ENCODE measurements at places on chromosomes 11 and 22.

DNA sequence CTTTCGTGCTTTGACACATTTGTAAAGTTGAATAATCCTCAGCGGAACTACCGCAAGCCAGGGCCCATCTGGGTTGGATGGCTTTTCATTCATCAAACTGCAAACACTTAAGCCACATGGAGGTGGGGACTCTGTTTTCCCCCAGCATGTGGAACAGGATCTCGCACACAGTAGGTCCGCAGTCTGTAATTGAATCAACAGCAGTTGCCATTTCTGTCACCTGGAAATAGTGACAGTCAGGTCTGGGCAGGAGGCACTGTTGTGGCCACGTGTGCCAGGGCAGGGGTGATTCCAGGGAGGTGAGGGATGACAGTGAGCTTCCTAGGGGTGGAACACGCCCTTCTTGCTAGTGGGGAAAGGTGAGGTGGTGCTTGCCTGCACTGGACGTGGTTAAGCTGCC lies 50.7 kb upstream of the ANO1 start:
- no peak for DNase-seq

- no peak for DNase-seq
Observed at GRCh38 chr11:45278714-45279113, 7.4 kb downstream of the SYT13 start.

- no peak for DNase-seq
Observed at GRCh38 chr11:10401696-10402392, 53.2 kb upstream of the AMPD3 start.

DNA sequence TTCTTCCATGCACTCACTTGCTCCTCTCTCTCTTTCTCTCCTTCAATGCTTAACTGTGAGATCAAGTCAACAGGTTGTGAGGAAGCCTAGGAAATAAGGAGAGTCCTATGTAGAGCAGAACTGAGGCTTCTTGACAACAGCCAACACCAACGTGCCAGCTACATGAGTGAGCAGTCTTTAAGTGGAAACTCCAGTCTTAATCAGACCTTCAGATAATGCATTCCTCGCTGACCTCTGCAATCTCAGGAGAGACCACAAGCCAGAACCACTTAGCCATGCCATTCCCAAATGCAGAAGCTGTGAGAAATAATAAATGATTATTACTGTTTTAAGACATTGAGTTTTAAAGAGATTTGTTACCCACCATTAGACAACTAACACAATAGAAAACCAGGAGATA lies 6.1 kb upstream of the TEAD1 start:
- no peak for DNase-seq

DNA sequence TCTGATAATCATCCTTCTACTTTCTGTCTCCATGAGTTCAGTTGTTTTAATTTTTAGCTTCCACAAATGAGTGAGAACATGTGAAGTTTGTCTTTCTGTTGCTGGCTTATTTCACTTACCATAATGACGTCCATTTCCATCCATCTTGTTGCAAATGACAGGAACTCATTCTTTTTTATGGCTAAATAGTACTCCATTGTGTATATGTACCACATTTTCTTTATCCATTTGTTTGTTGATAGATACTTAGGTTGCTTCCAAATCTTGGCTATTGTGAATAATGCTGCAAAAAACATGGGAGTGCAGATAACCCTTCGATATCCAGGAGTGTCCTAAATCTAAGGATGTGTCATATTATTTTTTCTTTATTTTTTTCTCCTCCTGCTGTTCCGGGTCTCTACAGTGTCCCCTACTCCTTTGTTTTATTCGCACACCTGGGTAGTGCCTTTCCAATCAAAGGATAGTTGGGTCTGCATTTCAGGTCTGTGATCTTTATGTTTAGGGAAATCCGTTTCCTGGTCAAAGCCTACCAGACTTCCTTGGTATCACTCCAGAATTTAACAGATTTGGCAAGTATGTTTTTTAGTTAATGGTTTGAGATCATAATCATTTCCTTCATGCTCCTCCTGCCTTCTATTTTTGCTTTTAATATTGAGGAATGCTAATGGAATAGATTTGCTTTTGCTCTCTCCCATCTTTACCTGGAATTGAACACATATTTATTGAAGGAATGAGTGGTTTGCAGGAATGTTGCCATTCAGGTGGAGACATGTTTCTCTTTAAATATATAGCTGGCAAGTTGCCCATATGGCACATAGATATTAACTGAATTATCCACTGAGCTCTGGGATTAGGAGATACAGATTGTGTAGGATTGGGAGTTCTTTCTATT lies 53.7 kb downstream of the ARHGEF12 start:
- no peak for DNase-seq

DNA sequence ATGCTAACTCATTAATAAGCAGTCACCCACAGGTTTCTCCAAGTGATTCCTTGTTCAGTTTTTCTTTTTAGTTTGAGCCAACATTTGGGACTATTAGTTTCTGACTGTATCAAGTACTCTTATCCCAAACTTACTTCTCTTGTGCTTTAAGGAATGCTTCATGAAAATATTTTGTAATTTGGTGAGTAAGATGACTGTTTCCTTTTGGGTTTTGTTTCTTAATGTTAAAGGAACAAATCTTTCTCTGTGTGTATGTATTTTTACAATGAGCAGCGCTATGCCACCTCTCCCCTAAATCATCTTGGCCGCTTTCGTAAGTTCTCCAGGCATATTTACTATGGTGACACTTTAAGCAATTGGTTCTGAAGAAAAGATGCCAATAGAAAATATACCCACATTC lies 72.4 kb downstream of the LDLRAD3 start:
- no peak for DNase-seq

DNA sequence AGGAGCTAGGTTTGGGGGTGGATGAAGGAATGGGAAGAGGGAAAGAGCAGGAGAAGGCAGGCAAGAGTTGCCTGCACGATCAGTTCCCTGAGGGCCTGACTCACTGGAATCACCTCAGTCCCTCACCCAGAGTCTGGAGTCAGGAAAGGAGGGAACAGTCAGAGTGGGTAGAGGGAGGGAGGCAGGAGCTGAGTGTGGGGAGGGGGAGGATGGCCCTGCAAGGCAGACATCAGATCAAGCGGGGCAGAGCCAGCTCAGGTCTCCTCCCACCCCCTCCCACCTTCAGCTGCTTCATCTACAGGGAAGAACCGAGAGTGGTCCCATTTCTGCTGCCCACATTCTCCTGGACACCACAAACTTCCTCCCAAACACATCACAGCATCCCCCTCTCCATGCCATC lies 58.9 kb downstream of the PDE2A start:
- no peak for DNase-seq

DNA sequence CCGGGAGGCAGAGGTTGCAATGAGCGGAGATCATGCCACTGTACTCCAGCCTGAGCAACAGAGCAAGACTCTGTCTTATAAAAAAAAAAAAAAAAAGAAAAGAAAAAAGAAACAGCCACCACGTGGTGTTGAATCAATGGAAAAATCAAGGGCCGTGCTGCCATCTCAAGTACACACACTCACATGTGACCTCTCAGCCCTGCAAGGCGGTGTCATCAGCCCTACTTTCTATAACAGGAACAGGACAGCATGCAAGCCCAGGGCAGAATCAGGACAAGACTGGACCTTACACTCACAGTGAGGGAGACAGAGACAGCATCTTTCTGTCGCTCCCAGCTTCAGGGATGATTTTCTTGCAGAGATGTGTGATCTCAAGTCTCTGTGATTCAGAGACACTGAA lies 179.6 kb downstream of the MPPED1 start:
- no peak for DNase-seq

DNA sequence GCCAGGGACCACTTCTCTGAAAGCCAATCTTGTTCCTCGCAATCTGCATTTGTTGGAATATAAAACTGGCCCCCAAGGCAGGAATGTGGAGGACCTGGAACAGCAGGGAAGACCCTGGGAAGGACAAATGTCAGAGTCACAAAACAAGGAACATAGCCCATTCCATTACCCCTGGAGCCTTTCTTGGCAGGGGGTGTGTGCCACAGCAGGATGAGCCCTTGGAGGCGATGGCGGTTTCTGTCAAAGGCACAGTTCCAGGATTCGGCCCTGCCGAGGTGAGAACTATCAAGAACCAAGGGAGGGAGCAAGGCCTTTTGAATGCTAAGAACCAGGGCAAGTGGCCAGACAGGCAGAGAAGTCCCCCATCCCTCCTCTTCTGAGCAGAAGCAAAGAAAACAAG lies 204.3 kb downstream of the TRIM29 start:
- DNase-seq, result no peak

DNA sequence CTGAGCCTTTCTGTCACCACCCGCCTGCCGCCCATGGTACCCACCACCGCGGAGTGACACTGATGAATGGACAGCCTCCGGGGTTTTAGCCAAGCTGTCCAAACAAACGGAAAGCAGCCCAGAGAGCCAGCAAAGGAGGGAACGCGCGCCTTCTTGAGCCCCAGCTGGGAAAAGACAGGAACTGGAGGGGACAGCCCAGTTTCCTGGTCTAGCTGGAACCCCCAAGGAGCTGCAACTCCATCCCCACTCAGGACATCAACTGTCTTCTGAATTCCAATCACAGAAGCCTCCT lies 33.7 kb downstream of the SHISAL1 start:
- no peak for DNase-seq

- DNase-seq, result no peak
Observed at GRCh38 chr22:48494968-48495750, 1332.5 kb downstream of the BRD1 start.

- DNase-seq, result no peak
Observed at GRCh38 chr11:37896016-37896415, 1298.0 kb upstream of the RAG2 start.

DNA sequence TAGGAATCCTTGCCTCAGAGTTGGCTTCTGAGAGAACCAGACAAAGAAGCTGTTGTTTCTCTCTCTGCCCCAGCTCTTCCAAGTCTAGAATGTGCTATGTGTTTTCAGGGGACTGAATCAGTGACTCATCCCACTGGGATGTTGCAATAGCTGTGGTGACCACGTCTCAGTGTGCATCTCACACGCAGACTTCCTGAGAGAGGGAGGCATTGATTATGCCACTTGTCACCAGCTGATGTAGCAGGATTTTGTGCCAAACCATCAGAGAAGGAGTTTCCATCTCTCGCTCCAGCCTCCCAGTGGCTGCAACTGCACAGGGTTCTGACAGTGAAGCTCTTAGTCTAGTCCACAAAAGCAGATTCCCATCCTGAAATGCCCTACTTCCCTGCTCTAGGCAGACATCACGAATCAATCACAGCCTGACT lies 455.8 kb downstream of the MIAT start:
- DNase-seq, result no peak

- no peak for DNase-seq
Observed at GRCh38 chr22:24357547-24357946, 69.9 kb upstream of the ADORA2A start.

DNA sequence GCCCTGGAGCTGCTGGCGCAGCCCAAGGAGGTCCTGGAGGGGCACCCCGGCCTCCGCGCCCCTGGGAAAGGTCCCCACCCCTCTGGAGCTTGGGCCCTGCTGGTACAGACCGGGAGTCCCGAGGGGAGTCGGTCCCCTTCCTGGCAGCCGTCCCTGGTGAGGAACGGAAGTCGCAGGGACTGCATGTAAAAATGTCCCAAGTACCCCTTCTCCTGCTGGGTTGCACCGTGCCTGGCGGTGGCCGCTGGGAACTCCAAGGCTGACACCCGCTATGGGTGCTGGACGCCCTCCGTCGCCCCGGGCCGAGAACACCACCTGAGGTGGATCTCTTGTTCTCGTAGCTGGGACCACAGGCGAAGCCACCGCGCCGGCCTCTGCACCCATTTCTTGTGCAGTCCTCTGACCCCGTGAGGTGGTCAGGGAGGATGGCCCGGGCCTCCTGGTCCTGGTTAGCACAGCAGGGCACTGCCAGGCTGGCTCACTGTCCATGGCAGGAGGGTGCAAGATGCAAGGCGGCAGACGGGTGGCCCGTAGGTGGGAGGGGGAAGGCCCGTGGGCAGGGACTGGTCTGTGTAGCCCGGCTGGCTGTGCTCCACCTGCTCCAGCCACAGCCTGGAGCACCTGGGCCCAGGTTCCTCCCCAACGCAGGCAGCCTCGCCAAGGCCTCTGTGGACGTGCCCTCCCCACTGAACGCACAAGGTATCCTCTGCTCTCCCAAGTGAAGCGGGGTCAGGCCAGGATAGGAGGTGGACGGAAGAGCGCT lies 165.2 kb downstream of the IGLL1 start:
- no peak for DNase-seq

GRCh38 chr22:24166811-24167210 lies 14.5 kb upstream of the SUSD2 start:
- DNase-seq, result no peak

DNA sequence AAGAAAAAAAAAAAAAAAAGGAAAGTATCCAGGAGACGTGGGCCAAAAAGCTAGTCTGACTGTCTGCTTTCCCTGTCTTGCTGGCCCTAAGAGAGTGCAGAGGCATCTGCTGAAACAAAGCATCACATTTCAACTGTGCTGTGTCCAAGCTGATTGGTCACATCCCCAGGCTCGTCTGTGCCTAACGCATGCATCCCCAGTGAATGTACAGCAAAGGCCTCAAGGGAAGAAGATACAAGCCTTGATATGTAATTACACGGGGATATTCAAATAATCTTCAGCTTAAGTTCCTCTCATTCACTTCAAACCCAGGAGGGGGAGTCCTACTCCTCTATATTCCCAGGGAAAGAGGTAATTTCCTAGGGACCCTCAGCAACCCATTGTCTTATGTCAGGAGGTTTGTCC lies 5.4 kb upstream of the SORL1 start:
- DNase-seq, result no peak

DNA sequence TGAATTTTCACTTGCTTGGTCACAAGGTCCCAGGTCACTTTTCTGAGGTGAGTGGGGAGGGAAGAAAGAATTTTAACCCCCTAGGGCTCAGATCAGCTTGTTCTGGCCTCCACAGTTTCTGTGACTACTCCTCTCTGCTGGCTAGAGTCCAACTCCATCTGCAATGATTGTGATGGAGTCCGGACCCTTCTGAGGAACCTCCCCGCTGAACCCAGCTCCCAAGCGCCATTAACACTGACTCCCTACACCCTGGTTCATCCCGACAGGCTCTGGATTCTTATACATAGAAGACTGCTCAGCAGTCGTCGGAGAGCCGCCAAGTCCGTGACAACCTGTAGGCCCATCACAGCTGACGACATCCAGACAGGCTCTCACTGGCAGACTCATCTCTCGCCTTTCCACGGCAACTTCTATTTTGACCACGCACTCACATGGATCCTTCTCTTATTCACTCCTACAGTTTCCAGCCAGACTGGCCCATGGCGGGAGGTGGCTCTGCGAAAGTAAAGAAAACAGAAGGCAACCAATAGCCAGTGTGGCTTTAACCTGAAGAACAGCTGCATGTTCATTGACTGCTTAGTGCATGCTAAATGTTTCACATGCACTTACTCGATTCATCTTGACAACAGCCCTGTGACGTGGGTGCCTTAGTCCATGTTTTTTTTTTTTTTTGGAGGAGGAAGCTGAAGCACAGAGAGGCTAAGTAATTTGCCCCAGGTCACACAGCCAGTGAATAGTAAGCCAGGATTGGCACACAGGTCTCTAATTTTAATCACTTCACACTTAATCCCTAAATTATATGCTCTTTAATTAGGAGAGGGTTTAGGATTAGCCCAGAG lies 68.0 kb upstream of the PRDM11 start:
- no peak for DNase-seq

- no peak for DNase-seq
Observed at GRCh38 chr22:24289114-24289513, 18.5 kb downstream of the SPECC1L start.

GRCh38 chr11:102957953-102958352 lies 2.4 kb upstream of the MMP13 start:
- DNase-seq, result no peak

- no peak for DNase-seq
Observed at GRCh38 chr11:69211920-69212797, 56.4 kb downstream of the SMIM38 start.
